ENCODE measurements at places on chromosomes 11 and 22.

- DNase-seq = peak; percentile 62
Measured at GRCh38 chr11:123080015-123080414, 18.1 kb upstream of the HSPA8 start.

- no peak for DNase-seq
Measured at GRCh38 chr11:94793002-94793401, 24.8 kb downstream of the AMOTL1 start.

GRCh38 chr11:133020372-133020714 is 512.0 kb downstream of the OPCML start:
- DNase-seq = no peak

- DNase-seq = no peak
Measured at GRCh38 chr22:27793576-27793975, 8.0 kb downstream of the MN1 start.

DNA sequence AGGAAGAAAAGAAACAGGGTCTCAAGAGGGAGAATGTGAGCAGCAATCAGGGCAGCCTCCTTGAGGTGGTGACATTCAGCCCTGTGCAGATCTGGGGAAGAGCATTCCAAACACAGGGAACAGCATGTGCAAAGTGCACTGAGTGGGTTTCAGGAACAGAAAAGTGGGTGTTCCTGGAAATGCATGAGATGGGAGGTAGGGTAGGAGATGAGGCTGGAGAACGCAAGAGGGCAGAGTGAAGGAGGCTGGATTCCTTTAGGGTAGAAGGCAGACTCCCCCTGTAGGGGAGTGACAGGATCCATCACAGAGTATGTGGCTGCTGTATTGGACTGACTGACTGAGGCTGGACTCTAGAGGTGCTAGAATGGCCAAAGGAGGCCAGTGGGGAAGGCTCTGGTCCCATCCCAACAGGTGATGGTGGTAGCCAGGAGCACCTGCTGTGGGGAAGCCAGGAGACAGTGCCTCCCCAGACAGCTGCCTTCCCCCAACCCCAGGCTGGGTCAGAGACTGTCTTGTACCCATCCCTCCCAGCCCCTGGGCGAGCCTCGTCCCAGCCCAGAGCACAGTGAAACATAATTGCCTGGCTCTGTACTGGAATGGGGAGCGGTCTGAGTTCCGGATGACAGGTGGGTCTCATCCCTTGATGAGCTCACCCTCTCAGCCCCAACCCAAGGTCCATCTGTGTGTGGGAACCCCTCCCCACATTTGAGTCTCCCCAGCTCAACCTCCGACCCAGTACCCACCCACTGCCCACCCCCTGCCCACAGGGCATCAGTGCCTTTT is 419.4 kb downstream of the MN1 start:
- DNase-seq = no peak

- DNase-seq = no peak
Measured at GRCh38 chr11:112418438-112418837, 157.8 kb upstream of the PLET1 start.

DNA sequence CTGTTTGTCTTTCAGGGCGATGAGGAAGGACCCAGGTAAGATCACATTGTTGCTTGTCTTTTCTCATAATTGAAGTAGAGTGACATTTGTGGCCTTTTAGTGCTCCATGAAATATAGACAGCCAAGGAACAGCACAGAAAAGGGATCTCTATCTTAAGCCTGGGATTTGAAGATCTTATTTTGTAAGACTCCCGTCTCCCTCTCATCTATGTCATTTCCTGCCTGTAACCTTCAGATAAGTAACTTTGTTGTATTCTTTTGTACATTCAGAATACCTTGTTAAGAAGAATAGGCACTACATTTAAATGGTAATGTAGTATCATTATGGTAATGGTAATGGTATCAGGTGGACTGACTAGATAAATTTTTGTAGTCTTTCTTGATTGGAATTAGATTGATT is 72.8 kb downstream of the TRIM44 start:
- no peak for DNase-seq

DNA sequence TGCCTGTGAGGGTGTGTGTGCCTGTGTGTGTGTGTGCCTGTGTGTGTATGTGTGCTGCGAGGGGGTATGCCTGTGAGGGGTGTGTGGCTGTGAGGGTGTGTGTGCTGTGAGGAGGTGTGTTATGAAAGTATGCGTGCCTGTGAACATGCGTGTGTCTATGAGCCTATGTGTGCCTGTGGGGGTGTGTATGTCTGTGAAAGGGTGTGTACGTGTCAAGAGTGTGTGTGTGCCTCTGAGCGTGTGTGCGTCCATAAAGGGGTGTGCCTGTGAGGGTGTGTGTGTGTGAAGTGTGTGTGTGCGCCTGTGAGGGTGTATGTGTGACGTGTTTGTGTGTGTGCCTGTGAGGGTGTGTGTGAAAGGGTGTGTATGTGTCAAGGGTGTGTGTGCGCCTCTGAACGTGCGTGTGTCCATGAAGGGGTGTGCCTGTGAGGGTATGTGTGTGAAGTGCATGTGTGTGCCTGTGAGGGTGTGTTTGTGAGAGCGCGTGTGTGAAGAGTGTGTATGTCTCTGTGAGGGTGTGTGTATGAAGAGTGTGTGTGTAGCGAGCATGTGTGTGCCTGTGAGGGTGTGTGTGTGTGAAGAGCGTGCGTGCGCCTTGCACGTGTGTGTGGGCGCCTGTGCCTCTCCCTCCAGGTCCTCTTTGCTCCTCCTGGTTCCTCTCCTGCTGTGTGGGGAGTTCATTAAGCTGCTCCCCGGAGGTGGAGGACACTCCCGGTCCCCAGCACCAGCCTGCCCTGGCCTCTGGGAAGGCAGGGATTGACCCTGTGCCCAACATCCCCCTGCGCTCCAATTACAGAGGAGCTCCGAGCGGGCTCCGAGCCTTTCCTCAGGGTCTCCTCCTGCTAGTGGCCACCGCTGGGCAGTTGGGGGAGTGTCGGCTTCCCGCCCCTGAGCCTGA is 53.3 kb downstream of the CACNA1I start:
- no peak for DNase-seq

DNA sequence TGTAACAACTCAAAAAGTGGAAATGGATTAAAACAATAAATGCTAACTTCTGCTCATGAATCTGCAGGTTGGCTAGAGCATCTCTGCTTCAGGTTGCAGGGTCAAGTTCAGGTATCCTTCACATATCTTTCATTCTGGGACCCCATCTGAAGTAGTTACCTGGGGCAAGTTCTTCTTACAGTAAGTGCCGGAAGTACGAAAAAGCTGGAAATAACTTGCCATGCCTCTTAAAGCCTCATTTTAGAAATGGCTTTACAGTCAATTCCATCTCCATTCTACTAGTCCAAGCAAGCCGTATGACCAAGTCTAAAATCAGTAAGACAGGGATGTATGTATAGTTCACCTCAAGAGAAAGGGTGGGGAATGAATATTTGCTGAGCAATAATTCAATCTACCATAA is 93.7 kb downstream of the FCHSD2 start:
- no peak for DNase-seq

GRCh38 chr11:10066441-10066840 is 227.6 kb downstream of the SBF2 start:
- DNase-seq = no peak

DNA sequence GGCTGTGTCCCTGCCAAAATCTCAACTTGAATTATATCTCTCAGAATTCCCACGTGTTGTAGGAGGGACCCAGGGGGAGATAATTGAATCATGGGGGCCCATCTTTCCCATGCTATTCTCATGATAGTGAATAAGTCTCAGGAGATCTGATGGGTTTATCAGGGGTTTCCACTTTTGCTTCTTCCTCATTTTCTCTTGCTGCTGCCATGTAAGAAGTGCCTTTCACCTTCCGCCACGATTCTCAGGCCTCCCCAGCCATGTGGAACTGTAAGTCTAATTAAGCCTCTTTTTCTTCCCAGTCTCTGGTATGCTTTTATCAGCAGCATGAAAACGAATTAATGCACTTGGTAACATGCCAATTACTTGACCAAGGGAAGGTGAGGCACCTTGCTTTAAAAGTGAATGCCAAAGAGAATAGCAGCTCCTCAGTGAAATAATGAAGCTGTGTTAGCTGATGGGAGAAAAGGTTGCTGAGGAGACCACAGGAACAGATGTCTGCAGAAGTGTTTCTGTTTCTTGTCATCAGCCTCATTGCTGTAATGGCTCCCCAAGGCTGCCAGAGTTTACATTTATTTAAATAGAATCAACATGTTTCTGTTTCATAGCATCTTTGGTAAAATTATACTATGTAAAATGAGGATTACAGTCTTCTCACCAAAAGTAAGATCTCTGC is 89.0 kb upstream of the CD44 start:
- no peak for DNase-seq

DNA sequence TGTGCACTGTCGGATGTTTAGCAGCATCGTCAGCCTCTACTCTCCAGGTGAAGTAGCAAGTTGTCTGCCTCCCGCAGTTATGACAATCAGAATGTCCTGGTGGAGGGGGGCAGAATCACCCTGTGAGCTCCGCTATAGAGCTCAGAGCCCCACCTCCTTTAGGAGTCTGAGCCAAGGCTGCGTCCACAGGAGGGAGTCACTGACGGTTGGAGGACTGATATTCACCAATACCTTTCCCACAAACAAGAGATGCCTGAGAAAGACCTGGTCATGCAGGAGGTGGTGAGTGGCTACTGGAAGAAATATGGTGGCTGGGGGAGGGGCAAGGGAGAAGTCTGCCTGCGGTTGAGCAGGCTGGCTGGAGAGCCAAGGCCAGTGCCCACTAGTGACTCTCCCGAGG is 41.7 kb upstream of the ADA2 start:
- DNase-seq = no peak

- no peak for DNase-seq
Measured at GRCh38 chr11:28169816-28170215, 61.6 kb downstream of the METTL15 start.

- no peak for DNase-seq
Measured at GRCh38 chr11:70087446-70088167, 9.5 kb downstream of the ANO1 start.

DNA sequence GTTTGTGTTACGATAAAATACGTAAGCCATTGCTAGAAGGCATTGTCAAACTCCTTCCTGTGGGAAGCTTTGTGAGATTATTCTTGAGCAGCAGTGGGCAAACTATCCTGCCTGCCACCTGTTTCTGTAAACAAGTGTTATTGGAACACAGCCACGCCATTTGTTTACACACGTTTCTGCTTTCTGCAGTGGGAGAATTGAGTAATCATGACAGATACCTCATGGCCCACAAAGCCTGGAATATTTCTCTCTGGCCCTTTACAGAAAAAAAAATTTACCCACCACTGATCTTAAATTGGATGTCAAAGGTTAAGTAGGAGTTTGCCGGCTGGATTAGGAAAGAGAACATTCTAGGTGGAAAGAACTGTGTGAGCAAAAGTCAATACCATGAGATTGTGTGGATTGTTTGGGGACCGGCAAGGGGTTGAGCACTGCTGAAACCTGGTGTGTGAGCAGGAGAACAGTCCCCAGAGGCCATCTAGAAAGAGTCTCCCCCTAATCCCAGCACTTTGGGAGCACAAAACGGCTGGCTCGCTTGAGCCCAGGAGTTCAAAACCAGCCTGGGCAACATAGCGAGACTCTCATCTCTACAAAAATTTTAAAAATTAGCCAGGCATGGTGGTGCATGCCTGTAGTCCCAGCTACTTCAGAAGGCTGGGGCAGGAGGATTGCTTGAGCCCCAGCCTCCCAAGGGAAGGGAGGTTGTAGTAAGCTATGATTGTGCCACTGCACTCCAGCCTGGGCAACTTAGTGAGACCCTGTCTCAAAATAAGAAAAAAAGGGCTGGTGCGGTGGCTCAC is 6.0 kb upstream of the PLA2G6 start:
- DNase-seq = no peak

DNA sequence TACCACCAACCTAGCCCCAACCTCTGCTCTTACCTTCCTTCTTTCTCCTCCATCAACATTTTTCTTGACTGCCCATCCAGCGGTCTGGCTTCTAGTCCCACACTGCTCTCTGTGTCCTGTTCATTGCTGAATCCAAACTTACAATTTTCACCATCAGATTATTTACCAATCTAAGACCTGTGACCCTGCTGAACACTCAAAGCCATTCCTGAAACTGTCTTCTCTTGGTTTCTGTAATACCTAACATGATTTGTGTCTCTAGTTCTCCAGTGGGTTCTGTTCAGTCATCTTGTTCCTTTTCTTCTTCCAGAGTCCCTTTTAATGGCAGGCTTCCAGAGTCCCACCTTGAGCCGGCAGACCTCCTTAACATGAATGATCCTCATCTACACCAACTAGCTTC is 24.1 kb downstream of the RRAS2 start:
- DNase-seq = no peak

- DNase-seq = no peak
Measured at GRCh38 chr11:103906291-103906867, 130.1 kb upstream of the DDI1 start.

GRCh38 chr11:15519124-15519791 is 404.5 kb downstream of the INSC start:
- no peak for DNase-seq

DNA sequence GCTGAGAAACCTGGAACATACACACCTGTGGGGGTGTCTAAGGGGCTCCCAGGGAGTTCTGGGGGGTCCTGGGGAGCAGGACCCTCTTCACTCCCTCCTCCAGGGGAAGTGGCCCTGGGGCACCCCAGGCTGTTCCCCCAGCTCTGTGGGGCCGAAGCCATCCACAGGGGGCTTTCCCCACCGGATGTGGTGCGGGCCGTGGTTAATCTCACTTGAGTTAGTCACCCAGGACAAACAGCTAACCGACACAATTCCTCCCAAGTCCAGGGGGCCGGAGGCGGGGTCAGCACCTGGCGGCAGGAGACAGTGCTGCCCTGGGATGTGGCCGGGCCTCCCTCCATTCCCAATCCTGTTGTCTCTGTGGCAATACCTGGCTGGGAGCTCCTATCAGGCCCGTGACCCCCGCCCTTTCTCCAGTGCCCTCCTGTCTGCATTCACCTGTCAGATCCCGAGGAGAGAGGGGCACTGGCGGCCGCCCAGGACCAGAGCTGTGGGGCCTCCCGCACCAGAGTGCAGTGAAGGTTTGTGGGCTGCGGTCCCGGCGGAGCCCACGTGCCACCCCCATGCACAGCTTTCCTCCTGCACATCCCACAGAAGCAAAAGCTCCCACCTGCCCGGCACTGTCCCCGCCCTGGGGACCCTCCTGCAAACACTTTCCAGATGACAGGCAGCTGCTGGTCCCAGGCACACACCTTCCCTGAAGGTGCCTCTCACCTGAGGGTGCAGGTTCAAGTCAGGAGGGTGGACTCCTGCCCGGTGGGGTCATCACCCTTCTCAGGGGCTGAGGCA is 5.2 kb upstream of the MUC5AC start:
- DNase-seq = no peak

GRCh38 chr22:29539105-29539504 is 14.5 kb downstream of the THOC5 start:
- DNase-seq = no peak

DNA sequence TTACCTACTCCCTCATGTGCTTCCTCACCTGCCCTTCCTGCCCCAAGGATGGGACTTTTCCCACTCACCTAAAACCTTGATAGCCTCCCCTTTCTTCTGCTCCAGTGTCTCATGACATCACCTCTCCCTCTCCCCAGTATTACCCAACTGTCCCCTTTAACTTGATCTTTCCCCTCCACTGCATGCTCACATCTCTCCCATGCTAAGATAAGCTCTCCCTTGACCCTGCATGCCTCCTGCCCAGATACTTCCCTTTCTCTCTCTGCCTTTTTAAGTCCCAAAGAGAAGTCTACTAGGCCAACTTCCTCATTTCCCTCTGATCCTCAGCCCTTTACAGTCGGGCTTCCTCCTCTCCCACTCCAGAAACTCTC is 14.8 kb downstream of the CD3E start:
- DNase-seq = no peak

GRCh38 chr22:49882519-49883293 is 29.1 kb downstream of the ZBED4 start:
- no peak for DNase-seq

GRCh38 chr22:23692598-23693291 is 1.9 kb downstream of the RGL4 start:
- no peak for DNase-seq

- no peak for DNase-seq
Measured at GRCh38 chr11:125279676-125280418, 115.3 kb downstream of the PKNOX2 start.

All from T-helper 2 cell (primary cell).